ENCODE measurements at places on chromosomes 13 and 19.

DNA sequence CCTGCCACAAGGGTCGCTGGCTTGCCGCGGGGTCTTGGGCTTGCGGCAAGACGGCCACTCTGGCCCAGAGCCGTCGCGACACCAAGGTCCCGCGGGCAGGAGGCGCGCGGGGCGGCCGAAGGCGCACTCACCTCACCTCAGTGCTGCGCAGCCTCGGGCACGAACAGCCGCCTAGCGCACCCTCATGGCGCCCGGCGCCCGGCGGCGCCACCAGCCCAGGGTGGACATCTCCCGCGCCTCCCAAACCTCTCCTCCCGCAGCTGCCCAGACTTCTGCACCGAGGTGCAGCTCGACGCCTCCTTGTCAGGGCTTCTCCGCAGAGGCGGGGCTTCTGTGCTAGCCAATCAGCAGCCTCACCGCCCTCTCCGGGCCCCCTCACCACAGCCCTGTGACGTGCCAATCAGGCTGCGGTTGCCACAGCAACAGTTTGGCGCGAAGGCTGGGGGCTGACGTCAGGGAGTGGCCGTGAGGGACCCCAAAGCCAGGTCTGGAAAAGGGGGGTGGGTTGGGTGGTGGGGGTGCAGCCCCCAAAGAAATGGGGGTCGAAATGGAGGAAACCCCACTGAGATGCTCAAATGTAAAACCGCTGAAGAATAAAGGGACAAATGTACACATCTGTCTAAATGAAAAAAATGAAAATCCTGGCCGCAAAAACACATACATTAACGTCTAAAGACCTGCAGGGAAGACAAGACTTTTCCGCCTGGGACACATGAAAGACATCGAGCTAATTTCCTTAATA lies at the start of the genes PEG3 and ZIM2:
Gene PEG3 (minus strand): TSS at position 276 of the 742 bp plus-strand sequence. CDS start 16,071 bp downstream, outside the sequence.
Gene ZIM2 (minus strand): TSS at position 276 of the 742 bp plus-strand sequence. CDS start 16,449 bp downstream, outside the sequence.
- DNase-seq: no peak

- DNase-seq: no peak
Observed at GRCh38 chr13:44651209-44651608, 75.1 kb upstream of the TSC22D1 start.

DNA sequence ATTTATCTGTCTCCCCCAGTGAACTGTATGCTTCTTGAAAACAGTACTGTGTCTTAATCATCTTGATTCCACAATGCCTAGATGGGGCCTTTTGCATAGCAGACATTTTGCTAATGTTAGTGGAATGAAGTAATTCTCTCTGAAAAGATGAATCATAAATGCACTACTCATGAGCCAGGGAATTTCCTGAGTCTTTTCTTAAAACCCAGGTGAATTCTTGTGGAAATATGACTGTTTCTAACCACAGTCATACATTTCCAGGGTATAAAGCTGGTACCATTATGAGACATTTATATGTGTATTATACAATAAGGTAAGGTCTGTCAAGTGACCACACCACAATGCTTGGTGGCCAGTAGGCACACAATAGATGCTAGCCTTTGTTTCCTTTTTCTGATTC lies 5.5 kb upstream of the KCTD4 start:
- no peak for DNase-seq

- DNase-seq: no peak
Observed at GRCh38 chr13:39463611-39464010, 139.4 kb downstream of the LHFPL6 start.

GRCh38 chr19:58571575-58571947 lies 1.6 kb downstream of the MZF1 start:
- DNase-seq: no peak

- no peak for DNase-seq
Observed at GRCh38 chr13:59120297-59120843, 1043.4 kb downstream of the DIAPH3 start.

DNA sequence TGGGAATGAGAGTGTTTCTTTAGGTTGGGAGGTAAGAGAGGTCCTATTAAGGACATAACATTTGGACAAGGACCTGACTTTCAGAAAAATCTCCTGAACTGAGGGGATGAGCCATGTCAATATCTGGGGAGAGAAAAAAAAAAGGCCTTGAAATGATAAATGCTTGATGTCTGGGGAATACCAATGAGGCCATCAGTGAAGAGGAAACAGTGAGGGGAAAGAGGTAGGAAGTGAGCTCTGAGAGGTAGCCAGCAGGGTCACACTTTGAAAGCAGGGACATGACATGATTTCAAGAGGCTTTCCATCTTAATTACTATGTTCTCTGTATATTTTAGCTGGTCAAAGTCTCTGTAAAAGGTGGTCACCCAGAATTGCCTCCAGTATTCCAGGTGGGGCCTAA lies 9.9 kb upstream of the UBE2L5 start:
- DNase-seq: no peak

GRCh38 chr13:39225860-39226259 lies 187.6 kb downstream of the NHLRC3 start:
- DNase-seq: no peak

DNA sequence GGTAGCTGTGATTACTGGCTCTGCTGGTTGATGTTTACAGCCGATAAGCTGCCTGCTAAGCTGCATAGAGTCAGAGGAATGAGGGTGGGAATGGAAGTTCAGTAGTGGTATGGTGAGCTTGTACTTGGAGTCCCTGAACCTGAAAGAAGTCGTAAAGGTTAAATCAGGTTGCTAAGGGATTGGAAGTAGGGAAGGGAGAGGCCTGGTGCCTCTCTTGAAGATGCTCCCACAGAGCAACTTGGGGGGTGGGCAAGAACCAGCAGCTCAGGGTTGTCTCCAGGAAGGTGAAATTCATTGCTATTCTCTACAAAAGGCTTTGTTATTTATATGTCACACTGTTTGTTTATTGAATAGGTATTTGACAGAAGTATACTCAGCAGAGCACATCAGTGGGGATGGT lies 73.8 kb upstream of the OLFM4 start:
- DNase-seq: no peak

DNA sequence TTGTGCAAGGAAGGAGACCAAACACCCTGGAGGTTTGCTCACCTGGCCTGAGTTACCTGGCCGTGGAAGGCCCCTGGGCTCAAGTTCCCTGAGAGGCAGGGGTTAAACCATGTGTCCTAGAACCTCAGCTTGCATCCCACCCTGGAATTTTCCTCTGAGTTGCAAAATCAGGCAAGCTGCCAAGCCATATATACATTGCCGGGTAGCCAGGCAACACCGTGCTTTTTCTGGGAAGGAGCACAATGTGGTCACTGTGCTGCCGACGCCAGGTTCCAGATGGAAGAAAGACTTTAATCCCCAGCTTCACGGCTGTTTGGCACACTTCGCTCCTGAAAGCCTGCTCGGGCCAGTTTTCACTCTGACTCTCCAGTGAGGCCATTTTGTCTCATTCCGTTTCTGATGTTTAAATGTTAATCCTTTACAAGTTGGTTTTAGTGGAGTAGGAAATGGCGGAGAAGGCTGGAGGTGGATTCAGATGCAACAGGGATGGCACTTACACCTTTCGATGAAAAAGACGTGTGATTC lies 60.1 kb upstream of the PEG3 start:
- no peak for DNase-seq

- DNase-seq: no peak
Observed at GRCh38 chr13:112733661-112734379, 44.0 kb downstream of the ATP11A start.

DNA sequence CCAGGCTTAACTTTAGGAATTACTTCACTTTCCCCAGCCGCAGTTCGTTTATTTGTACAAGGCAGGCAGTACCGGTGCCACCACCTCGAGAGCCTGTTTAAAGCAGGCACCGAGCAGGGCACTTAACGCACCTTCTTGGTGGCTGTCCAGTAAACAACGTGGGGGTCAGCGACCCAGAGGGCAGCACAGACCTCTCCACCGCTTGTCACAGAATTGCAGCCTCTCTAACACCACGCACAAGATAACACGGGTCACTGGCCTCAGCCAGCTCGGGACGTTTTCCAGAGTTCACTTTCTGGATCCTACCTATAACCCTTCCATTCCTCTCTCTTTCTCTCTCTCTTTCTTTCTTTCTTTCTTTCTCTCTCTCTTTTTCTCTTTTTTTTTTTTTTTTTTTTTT lies 16.8 kb upstream of the ELAVL1 start:
- DNase-seq: no peak

GRCh38 chr19:15181394-15181793 lies 19.4 kb downstream of the NOTCH3 start:
- no peak for DNase-seq

- peak; percentile 26 for DNase-seq
Observed at GRCh38 chr19:40433391-40434216, 7.8 kb upstream of the SERTAD1 start.

DNA sequence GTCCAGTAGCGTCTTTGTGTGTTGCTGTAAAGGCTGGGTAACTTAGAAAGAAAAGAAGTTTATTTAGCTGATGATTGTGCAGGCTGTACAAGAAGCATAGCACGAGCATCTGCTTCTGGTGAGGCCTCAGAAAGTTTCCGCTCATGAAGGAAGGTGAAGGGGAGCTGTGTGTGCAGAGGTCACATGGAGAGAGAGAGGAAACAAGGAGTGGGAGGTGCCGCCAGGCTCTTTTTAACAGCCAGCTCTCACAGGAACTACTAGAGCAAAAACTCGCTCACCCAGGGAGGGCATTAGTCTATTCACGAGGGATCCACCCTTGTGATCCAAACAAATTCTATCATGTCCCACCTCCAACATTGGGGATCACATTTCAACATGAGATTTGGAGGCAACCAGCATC lies 99.8 kb downstream of the GPR12 start:
- no peak for DNase-seq

GRCh38 chr19:41323430-41324125 lies 13.6 kb downstream of the CCDC97 start:
- no peak for DNase-seq

DNA sequence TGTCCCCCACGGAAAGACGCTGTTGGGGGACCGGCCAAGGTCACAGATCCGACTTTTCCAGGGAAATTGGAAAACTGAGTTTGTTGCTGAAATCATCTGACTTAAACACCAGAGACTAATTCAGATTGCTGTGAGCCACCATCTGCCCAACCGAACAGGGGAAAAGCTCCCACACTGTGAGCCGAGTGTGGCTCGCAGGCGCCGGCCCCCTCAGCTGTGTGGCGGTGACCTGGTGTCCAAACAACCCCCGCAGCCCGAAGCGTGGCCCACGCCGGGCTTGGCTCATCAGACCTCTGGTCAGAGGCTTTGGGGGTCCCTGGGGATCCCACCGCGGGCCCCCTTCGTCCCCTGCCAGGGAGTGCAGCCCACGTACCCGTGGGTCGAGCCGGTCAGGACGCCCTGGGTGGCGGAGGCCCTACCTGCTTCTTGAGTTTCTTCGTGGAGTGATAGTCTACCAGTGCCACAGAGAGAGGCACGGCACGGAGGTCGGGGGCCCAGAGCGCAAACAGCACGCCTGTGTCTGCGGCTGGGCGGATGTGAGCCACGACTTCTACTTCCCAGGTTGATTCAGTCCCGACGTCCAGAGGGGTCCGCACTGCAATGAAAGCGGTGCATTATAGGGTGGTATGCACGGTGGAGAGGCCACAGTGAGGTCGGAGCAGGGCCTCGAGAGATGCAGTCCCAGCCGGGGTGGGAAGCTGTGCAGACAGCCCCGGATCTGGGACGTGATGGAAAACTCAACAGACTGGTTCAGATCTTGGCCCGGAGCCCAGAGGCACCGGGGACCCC lies 40.7 kb downstream of the GAS6 start:
- DNase-seq: no peak

- DNase-seq: no peak
Observed at GRCh38 chr19:57269515-57270250, 10.6 kb upstream of the ZNF460 start.

DNA sequence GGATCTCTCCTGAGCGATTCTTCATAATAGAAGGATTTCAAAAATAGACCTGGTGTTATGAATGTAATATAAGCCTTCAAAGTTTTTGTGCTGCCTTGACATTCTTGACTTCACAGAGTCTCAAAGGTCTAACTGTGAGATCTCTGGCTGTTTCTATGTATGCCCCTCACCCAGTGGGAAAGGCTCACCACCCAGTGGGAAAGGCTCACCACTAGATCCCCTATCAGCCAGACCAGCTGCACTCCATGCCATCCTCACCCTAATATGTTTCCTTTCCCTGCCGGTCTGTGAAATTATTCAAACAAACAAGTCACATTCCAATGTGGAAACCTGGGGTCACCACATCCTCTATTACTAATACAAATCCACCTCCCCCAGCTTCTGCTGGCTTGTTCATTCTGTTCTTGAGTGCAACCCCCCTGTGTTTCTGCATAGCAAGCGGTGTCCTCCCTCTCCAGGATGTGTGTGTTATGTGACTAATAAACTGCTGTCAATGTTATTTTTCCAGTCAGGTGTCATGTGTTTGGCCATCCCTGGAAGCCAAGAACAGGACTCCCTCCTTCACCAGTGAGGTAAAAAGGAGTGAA lies 13.8 kb upstream of the SLITRK1 start:
- no peak for DNase-seq

DNA sequence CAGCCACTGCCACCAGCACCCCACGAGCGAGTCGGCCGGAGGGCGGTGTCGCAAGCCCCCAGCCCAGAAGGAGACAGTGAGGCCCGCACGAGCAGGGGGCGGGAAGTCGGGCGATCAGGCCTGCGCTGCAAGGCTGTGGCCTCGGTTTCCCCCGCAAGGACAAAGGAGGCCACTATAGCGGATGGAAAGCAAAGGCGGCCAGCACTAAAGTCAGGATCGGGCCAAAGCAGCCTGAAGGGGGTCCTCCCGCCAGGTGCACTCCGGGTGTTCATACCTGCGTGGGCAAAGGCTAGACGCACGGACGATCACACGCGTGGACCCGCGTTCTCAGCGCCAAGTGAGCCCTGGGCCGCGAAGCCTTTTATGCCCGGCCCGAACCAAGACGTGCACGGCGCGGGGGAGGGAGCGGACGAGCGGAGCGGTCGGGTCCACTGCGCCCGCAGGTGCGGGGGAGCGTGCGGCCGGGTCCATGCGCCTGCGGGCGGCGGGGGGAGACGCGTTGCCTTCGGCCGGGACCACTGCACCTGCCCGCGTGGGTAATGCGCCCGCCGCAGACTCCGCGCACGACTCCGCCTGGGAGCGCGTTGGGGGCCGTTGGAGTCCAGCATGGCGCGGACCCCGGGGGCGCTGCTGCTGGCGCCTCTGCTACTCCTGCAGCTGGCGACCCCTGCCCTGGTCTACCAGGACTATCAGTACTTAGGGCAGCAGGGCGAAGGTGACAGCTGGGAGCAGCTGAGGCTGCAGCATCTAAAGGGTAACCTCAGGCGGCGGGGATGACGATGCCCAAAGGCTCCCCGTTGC lies at the start of the genes PRDX2 and THSD8:
Gene PRDX2 (minus strand): TSS at position 335 of the 801 bp plus-strand sequence. CDS start 539 bp downstream, outside the sequence.
Gene THSD8 (plus strand): TSS at position 604 of the 801 bp plus-strand sequence. CDS start 3 bp downstream, at position 607.
- peak; percentile 59 for DNase-seq

DNA sequence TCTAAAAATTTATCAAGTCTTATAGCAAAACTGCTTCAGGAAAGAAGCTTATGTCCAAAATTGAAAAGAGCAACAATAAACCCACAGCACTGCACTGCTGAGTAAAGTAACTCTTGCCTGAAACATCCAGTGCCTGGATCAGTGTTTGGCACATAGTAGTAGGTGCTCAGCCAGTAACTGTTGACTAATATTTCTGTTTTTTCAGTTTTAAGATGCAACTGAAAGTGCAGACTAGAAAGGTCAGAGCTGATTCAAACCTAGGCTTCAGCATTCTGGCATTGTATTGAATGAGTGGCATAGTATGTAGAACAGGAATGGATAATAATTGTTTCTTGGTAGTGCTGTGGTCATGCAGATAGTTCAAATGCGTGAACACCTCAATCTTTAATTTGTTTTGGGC lies 67.6 kb downstream of the UBL3 start:
- DNase-seq: no peak

- no peak for DNase-seq
Observed at GRCh38 chr13:43783820-43784219, 3.0 kb downstream of the ENOX1 start.
